ENCODE measurements at places on chromosomes 5 and 9.
A peak's percentile ranks its signal among the peaks of the same experiment; 100 is the strongest.

- no peak for DNase-seq
Observed at GRCh38 chr5:181170996-181171395, 23.6 kb downstream of the OR2V2 start.

DNA sequence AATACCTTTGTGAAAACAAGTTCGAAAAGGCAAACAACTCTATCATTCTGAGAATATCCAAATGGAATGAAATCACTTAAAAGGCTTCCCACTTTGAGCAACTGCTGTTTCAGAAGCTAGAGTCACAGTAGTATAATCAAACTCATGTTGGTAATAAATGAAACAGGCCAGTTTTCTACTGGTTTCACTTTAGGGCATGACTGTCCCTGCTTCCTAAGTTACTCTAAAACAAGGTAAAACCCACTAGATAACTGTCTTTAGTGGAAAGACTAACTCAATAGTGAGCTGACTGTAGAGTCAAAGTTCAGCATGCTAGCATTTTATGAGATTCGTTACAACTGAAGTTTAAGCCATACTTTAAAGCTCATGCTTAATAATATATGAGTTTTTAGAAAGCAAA is 6.0 kb downstream of the CDC26 start:
- DNase-seq = no peak

- no peak for DNase-seq
Observed at GRCh38 chr9:37221489-37222106, 101.2 kb downstream of the ZCCHC7 start.

GRCh38 chr5:119036101-119036762 is 34.7 kb upstream of the DMXL1 start:
- no peak for DNase-seq

- no peak for DNase-seq
Observed at GRCh38 chr9:21830589-21830988, 28.2 kb downstream of the MTAP start.

DNA sequence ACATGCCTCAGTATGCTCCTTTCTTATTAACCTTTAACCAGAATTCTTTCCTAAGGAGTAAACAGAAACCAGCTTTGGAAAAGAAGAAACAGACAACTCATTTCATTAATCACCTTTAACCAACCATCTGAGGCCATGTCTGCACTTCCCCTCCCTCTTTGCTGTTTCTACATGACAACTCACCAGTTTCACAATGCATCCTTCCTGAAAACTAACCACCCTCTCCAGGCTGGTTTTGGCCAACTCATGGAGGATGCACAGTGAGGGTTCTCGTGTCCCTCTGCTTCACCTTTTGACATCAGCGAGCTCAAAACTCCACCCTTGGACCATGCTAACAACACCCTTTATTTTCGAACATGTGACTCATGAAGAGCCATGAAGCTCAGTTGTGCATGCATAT is 244.1 kb downstream of the ELAVL2 start:
- DNase-seq = no peak

GRCh38 chr5:107216587-107216986 is 454.1 kb downstream of the EFNA5 start:
- no peak for DNase-seq

GRCh38 chr5:39716532-39717028 is 291.8 kb upstream of the DAB2 start:
- DNase-seq = no peak

GRCh38 chr5:97918620-97919019 is 735.6 kb upstream of the RIOK2 start:
- no peak for DNase-seq

DNA sequence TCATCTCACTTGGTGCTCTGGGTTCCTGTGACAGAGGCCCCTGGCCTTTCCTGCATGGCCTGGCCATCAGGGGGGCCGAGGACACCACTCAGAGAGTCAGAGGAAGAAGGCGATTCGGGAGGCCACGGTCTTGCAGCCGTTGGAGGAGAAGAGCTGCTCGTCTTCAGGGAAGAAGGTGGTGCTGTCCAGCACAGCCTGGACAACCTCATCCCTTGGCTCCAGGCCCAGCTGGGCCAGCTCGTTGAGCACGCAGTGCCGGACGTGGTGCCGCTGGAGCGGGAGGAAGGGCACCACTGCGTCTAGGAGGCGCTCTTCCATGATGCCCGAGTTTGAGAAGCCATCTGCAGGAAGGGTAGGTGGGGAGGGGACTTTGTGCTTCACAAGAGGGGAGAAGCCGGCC is 3.2 kb downstream of the TOR2A start:
- no peak for DNase-seq

GRCh38 chr9:14198841-14199455 is 115.0 kb downstream of the NFIB start:
- no peak for DNase-seq

DNA sequence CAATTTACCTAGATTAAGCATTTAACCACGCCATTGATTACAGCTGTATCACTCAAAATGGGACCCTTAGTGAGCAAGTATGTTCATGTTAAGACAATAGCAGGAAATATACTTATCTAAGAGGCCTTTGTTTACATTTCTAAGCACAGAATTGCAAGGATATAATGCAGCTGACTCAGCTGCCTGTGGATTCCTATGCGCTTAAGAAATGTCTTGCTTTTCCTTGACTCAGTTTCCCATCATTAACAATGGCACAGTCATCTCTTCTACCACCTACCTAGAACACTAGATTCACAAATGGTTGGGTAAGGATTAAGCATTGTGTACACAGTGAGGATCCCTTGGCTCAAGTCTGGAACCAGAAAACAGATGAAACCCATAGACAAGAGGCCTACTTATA is 163.8 kb downstream of the TSSK1B start:
- DNase-seq = no peak

DNA sequence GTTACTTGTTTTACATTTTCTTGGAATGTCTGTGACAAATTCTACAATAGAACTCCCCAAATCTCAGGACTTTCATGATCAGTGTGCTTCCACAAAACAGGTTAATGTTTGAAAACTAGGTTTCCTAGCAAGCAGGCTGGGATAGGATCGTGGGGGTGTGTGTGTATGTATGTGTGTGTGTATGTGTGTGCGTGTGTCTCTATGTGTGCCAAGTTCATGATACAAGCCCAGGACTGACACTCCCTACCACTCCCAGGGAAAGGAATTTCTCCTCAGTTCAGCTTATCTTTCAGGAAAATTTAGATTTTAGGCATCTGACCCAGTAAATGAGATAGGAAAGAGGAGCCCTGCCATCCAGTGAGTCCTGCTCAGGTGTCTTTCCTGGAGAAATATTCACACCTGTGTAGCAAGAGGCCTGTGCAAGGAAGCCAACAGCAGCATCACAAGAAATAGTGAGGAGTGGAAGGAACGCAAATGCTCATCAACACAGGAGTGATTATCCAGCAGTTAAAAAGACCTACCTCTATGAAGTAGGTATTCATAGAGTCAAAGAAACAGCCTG is 13.8 kb upstream of the ABLIM3 start:
- no peak for DNase-seq

- no peak for DNase-seq
Observed at GRCh38 chr9:2725898-2726649, 8.8 kb downstream of the KCNV2 start.

- no peak for DNase-seq
Observed at GRCh38 chr5:138360941-138361452, 8.5 kb downstream of the KDM3B start.

DNA sequence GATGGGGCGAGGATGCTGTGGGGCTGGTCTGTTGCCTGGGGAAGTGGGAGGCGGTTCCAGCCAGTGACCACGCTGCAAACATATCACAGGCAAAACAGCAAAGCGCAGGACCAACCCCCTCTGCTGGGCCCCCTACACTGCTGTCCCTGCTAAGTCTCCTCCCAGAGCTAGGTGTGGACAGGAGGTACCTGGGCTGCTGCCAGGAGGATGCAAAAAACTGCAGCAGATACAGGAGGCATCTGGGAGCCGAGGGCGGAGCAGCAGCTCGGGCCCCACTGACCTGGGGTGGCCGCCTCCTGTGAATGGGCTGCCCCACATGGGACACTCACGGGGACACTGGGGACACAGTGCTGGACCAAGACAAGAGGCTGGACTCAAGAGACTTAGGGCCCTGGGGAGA is 48.0 kb upstream of the PHYKPL start:
- no peak for DNase-seq

DNA sequence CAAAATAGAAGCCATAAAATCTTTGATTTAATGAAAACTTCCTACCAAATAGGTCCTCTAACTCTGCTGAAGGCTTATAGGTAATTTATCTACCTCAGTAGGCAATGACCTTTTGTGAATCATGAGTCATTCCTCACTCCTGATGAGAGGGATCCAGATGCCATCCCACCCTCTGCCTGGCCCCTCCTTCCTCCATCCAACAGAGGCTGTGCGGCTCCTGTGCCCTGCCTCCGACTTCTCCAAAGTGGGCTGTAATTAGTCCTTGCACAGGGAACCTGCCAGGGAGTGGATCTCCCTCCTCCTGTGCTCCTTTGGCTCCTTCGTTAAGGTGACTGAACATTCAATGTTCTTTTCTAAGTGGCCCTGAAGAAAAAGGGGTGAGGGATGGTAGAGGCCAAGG is 213.9 kb upstream of the TBCA start:
- no peak for DNase-seq

GRCh38 chr9:96612966-96613589 is 6.6 kb downstream of the CDC14B start:
- no peak for DNase-seq

DNA sequence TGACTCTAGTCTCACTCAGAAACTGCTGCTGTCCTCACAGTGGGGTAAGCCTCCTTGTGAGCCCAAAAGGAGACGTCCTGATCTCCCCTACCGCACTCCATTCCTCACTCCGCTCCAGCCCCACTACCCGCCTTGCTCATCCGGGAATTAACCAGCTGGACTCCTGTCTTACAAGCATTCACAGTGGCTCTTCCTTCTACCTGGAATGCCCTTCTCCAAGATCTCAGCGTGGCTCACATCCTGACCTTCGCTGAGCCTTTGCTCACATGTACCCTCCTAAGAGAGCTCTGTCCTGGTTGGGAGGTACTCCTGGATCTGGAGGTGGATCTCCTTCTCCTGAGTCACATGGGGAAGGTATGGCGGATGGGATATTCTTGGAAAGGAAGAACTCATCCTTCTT is 10.7 kb upstream of the KLF9 start:
- DNase-seq = no peak

- peak; percentile 48 for DNase-seq
Observed at GRCh38 chr9:93156475-93157008, 22.5 kb upstream of the NINJ1 start.

- no peak for DNase-seq
Observed at GRCh38 chr9:91948597-91949391, 1.2 kb downstream of the ROR2 start.

- DNase-seq = no peak
Observed at GRCh38 chr5:109388407-109388806, 21.4 kb downstream of the PJA2 start.

- no peak for DNase-seq
Observed at GRCh38 chr5:73989956-73990355, 364.0 kb downstream of the ARHGEF28 start.

GRCh38 chr5:44770780-44771717 is 37.7 kb upstream of the MRPS30 start:
- no peak for DNase-seq

GRCh38 chr5:122311497-122311960 is 508 bp upstream of the SNCAIP start:
- DNase-seq = no peak

DNA sequence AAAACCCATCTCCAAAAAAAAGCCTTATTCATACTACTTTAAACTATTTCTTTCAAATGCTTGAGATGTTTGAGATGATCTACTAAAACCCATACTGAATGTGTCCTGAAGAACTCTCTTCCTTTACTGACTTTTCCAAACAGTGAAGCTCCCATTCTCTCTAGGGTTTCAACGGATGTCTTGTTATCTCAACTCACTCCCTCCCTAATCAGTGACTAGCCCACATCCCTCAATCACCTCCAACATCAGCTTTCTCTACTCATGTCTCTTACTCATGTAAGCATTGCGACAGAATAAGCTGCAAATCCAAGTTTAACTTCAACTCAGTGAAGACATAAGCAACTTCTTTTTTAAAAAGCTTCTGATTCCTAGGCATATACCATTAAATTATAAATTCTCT is 42.1 kb downstream of the WDR41 start:
- no peak for DNase-seq

DNA sequence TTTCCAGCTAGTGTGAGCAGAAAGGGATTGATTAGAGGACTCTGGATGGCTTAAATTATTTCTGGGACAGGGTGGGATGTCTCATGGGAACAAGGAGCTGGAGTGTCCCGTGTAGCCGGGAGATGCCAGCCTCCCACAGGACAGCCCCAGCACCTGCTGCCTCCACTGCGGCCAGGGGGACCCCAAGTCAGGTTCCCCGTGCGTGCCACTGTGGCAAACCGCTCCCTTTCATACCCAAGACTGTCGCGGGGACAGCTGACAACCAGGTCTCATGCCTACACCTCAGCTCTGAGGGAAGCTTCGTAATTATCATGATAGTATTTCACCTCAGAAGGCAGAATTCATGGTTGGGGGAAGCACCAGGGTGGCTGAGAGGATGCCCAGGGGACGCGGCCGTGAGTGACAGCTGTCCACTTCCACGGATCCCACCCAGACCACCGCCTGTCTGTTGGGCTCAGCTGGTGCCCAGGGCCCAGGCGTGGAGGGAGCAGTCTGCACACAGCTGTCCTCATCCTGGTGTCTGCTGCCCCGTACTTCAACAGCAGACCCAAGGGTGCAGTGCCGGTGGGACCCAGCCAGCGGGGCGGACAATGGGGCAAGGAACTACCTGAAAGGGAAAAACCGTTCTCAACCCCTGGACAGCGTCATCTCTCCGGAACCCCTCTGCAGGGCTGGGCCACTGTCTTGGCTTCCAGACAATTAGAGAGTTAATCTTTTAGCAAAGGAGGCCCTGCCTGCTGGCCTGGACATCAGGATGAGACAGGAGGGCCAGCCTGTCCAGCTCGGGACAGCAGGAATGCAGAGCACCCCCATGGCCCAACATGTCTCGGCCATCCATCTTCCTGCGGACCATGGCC is 166.9 kb downstream of the OLFM1 start:
- no peak for DNase-seq

- DNase-seq = no peak
Observed at GRCh38 chr9:123614306-123615263, 258.6 kb downstream of the CRB2 start.

DNA sequence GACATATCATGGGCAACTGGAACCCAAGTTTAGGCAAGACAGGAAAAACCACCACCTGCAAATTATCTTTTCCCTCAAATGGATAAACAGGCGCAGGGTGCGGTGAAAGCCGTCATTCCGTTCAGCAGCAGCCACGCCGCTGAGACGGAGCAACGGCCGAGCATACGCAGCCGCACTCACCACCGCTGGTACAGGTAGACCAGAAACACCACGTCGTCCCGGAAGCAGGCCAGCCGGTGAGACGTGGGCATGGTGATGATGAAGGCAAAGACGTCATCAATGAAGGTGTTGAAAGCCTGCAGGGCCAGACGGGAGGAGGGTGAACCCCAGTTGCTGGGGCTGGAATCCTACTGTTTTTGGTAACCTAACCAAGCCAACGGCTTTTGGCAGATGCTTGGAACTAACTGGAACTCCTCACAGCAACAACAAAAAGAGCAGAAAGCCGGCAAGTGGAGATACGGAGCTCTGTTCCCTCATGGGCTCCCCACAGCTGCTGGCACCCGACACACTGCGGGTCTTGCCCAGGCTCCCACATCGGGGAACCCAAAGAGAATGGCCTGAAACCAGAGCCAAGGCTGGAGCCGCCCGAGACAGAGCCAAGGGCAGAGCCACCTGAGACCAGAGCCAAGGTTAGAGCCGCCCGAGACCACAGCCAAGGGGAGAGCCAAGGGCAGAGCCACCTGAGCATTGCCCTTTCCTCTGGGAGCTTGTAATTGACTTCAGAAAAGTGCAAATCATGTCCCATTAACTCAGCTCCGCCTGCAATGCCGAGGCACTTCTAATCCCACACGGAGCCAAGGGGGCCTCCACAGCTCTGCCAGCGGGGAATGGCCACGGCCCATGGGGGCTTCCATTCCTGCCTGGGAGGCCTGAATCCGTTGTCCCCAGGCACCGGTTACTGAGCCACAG is 24.2 kb downstream of the CLPTM1L start:
- DNase-seq = no peak
